ENCODE measurements at places on chromosomes 13 and 19.

DNA sequence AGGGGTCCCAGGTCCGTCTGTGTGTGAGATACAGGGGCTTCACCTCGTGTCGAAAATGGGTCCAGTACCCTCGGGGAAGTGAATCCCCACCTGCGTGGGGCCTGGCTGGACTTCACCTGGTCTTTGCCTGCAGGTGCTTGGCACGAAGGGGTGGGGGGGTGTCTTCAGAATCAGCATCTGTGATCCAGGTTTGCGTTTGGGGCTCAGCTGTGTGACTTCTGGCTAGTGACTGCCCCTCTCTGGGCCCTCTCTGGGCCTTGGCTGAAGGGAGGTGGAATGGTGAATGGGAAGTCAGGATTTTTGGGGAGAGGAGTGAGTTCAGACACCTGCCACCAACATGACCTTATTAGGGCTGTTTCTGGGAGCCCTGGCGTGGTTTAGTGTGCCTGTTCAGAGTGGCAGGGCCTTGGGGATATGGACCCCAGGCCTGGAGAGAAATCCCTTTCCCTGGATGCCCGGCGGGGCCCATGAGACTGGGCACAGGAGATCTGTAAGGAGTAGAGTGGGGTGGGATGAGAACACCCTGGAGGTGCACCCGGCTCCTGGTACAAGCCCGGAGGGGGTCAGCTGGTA lies 2.7 kb downstream of the CELF5 start:
- no peak for DNase-seq

DNA sequence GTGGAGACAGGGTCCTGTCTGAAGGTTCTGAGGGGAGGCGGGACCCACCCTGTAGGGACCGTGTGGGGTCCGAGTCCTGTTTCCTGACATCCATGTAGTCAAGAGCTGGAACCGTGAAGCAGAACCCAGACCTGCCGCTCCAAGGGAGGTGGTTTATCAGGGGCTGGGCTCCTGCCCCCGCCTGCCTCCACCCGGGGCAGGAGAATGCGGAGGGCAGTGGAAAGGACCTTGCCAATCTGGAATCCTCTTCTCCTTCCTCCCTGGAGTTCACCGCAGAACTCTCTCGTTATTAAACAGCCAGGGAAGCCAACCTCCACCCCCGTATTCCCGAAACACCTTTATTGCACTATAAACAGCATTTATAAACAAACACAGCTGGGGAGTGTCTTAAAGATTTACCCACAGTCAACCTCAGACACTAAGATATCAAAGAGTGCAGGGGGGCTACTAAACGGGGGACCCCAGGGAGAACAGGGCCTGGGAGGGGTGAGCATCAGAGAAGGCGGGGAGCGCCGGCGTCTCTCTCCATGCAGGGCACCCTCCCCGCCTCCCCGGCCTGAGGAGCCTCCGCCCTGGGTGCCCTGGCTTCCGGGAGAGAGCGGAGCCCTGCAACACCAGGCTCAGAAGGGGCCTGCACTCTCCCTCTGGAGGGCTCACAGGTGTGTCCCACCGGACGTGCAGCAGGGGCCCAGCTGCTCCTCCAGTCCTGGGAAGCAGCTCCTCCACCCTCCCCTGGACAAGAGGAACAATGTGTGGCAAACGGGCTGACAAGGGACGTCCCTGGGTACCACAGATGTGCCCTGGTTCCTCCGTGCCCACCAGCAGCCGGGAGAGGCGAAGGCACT lies 3.6 kb downstream of the C2CD4C start:
- no peak for DNase-seq

DNA sequence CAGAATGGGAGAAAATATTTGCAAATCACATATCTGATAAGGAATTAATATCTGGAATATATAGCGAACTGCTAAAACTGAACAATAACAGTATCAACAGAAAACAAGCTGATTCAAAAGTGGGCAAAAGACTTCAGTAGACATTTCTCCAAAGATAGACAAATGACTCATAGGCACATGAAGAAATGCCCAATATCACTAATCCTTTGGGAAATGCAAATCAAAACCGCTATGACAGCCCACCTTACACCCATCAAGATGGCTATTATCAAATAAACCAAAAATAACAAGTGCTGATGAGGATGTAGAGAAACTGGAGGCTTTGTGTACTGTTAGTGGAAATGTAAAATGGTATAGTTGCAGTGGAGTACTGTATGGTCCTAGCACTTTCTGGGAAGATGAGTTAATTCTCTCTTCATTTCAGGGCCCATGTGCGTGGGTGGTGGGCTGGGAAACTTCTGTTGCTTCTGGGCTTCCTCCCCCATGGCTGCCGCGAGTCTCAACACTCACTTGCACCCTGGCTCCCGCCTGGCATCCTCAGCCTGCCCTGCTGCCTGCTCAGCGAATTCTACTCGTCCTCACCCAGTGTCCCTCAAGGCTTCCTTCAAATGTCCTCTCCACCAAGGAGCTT lies 12.4 kb upstream of the GJA3 start:
- DNase-seq: no peak

DNA sequence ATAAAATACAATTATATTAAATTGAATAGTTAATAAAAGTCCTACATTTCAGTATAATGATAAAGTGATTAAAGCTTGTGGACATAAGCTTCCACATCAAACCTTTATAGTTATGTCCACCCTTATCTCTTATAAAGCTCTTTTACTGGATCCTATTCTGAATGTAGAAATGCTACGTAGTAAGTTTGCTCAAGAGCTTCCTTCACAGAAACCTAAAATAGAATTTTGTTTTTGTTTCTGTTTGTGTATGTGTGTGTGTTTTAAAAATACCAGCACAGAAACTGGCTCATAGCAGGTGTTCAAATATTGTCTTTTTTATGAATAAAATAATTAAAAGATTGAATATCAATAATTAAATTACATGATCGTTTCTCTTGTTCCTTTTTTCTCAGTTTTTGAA lies 21.0 kb upstream of the UFM1 start:
- no peak for DNase-seq
